Fibroblast of villous mesenchyme (primary cell): ENCODE measurements at places on chromosomes 12 and 14. TPM values are rescaled to one million over a fixed set of nuclear protein-coding genes. Genes with fewer than 3 reads are reported as not detected.
A peak's percentile ranks its signal among the peaks of the same experiment; 100 is the strongest.

GRCh38 chr14:53520078-53520928 lies 367.2 kb upstream of the DDHD1 start:
- no peak for DNase-seq

- no peak for DNase-seq
Measured at GRCh38 chr12:22160396-22161003, 114.5 kb downstream of the CMAS start.

DNA sequence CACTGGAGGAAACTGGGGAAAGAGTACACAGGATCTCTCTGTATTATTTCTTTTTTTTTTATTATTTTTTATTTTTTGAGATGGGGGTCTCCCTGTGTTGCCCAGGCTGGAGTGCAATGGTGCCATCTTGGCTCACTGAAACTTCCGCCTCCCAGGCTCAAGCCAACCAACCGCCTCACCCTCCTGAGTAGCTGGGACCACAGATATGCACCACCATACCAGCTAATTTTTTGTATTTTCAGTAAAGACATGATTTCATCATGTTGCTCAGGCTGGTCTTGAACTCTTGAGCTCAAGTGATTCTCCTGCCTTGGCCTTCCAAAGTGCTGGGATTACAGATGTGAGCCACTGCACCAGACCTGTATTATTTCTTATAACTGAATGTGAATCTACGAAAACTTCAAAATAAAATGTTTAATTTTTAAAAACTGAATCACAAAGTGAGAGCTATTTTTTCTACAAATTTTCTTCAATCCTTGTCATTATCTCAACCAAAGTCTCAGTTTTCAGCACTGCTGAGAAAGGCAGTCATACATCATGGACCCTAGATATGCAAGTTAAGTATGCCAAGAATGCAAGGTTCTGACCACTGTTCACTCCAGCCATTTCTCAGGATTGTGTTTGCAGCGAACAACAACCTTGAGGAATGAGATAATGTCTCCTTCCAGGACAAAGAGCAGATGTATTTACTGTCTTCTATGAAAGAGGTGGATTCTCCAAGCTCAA lies 2.4 kb downstream of the EAPP start:
- DNase-seq = peak; percentile 22

DNA sequence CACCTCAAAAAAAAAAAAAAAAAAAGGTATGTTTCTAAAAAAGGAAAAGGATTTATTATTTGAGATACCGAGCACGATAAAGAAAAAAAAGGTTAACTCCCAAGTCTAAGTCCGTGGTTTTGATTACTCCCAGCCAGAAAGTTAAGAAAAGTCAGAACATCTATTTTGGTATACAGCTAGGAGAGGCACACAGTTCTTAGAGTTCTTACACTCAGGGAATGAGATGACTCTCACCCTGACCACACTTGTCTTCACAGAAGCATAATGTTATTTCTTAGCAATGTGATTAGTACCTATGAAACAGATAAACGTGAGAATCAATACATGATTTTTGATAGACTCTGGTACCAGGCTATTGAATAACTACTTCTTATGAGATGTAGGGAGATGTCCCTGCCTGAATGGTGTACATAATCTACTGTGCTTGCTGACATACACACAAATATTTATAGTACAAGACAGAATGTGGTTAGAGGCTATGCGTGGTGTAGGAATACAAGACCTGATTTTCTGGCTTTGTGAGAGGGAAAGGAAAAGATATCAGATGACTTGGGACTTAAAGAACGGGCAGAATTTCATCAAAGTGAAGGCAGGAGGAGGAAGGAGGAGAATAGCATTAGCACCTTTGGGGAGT lies 31.6 kb downstream of the LIMA1 start:
- DNase-seq = peak; percentile 76

- DNase-seq = no peak
Measured at GRCh38 chr12:131764738-131765137, 53.8 kb downstream of the SFSWAP start.

DNA sequence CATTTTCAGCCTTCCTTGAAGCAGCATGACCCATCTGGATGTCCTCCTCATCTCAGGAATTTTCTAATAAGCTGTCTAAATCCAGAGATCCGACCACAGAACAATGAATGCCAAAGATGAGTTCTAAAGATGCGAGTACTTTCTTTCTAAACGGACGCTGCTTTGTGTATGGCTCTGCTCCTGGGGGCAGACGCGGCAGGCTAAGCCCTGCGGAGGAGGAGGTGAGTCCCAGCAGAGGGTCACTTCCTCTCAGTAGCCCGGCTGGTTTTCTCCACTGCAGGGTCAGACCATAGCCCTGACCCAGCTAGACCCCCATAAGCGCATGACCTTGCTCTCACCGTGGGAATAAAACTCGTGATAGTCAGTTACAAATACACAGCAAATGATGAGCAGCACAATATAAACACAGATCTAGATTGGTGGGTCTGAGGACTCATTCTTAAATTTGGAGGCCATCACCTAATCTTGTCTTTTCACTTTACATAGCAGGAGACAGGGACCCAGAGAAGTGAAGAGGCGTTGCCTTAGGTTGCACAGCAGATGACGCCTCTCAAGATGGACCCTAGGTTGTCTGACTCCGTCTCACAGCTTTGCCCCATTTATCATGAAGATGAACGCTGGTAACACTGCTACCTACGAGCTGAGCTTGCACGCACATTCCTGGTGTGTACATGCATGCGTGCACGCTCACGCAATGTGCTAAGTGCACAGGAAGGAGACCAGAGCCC lies 16.6 kb downstream of the SSH1 start:
- peak; percentile 65 for DNase-seq

DNA sequence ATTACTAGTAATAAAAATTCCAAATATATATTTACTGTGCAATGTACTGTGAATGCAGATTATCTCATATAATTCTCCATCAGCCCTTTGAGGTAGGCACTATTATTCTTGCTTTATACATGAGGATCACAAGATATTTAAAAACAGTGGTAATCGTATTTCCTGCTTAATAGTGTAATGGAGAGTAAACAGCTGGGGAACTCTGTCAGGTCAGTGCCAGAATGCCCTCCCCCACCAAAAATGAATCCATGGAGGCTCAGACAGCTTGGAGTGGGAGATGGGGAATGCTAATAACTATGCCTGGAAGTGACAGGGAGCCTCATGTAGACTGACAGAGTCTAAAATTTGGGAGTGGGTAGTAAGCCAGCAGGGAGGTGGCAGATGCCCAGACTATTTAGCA lies 153.6 kb downstream of the PAH start:
- DNase-seq = no peak

DNA sequence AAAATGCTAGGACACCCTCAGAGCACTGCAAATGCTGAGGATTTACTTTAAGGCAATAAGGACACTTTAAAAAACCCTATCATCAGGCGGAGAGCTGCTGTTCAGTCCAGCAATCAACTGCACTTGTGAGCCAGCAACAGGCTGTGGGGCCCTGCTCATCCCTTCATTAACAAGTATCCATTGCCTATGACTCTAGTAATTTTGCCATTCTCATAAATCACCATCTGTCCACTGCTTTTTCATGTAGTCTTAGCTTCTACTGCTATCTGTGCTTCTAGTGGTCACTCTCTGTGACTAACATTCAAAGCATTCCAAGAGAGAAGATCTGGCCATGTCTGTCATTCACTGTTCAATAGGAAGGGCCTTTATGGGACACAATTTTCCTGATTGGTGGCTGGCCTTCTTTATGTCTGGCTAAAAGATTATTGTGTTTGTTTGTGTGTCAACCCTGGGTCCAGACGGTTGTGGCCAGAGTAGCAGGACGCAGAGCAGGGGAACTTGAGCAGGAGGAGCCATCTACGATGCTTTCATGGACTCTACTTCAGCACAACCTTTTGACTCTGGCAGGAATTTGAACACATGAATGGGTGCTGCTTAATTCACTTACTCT lies 3.6 kb upstream of the KRAS start:
- no peak for DNase-seq

- DNase-seq = no peak
Measured at GRCh38 chr12:509500-509899, 49.8 kb downstream of the B4GALNT3 start.

The MANSC4 gene
- not detected in 2 replicates for total RNA-seq
